Ascending aorta (tissue), 2 donors: ENCODE measurements at places on chromosomes 7 and 10. TPM values are rescaled to one million over a fixed set of nuclear protein-coding genes. Genes with fewer than 3 reads are reported as not detected.

GRCh38 chr10:114375047-114375446 is 29.3 kb downstream of the AFAP1L2 start:
- no peak overlapping the region for H3K27ac ChIP-seq
- no peak overlapping the region for H3K4me3 ChIP-seq
- no peaks in the 10 kb centered on the region for H3K27me3 ChIP-seq
- peaks cover 7% of the 10 kb centered on the region for H3K4me1 ChIP-seq

The NEUROG3 gene
- total RNA-seq = not detected

- DNase-seq = no peak
- no peaks in the 10 kb centered on the region for H3K4me1 ChIP-seq
- no peak overlapping the region for H3K27ac ChIP-seq
- H3K36me3 ChIP-seq = no peaks in the 10 kb centered on the region
These were observed 344.6 kb upstream of the SHH start for GRCh38 chr7:156156734-156157408.

- H3K36me3 ChIP-seq = no peaks in the 10 kb centered on the region
- no peaks in the 10 kb centered on the region for H3K27me3 ChIP-seq
- no peak overlapping the region for H3K27ac ChIP-seq
These were observed 92.0 kb upstream of the BMPER start for GRCh38 chr7:33813331-33813730.

GRCh38 chr10:70866424-70866823 is 21.9 kb downstream of the PCBD1 start:
- H3K36me3 ChIP-seq = peaks cover 40% of the 10 kb centered on the region
- DNase-seq = no peak
- H3K27ac ChIP-seq = no peak overlapping the region
- H3K27me3 ChIP-seq = no peaks in the 10 kb centered on the region

The HUS1 gene
- total RNA-seq = 30.4 TPM

The VENTX gene
- 1.5 TPM for total RNA-seq
